ENCODE measurements at places on chromosomes 12 and 14.

GRCh38 chr12:113934060-113934814, 31.9 kb downstream of the RBM19 start:
- DNase-seq: no peak

DNA sequence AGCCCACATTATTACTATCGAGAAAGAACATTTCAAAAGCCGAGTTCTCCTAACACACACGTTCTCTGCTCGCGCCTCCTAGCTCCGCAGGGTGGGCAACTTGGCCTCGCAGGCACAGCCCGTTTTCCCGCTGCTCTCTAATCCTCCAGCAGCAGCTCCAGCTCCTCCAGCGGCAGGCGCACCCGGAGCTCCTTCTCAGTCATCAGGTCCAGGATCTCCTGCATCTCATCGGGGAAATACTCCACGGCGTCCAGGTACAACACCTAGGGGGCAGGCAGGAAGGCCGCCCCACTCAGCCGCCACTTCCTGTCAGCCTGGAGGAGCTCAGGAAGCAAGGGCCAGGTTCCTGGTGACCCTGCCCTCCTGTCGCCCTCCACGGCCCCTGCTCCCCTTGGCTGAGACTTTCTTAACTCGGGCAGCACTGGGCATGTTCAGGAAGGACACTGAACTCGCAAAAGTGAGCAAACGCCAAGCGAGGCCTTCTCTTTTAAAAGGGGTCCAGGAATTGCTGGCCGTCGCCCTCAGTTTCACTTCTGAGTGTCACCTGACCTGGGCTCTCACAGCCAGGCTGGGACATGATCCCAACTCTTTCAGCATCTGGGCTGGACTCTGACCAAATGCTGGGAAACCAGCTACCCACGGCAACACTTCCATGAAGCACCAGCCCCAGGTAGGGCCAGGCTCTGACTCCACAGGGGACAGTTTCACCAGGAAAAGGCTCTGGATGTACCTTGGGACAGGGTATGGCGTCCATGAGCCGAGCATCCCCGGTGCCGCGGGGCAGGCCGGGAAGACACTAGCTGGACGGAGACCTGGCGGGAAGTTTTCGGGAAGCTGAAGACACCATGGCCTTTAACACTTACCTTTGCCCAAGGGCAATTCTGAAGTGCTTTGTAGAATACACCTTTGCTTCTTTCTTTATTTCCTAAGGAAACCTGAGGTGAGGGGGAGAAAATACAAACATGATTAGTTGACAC, 22.1 kb downstream of the PSMC1 start:
- no peak for DNase-seq

DNA sequence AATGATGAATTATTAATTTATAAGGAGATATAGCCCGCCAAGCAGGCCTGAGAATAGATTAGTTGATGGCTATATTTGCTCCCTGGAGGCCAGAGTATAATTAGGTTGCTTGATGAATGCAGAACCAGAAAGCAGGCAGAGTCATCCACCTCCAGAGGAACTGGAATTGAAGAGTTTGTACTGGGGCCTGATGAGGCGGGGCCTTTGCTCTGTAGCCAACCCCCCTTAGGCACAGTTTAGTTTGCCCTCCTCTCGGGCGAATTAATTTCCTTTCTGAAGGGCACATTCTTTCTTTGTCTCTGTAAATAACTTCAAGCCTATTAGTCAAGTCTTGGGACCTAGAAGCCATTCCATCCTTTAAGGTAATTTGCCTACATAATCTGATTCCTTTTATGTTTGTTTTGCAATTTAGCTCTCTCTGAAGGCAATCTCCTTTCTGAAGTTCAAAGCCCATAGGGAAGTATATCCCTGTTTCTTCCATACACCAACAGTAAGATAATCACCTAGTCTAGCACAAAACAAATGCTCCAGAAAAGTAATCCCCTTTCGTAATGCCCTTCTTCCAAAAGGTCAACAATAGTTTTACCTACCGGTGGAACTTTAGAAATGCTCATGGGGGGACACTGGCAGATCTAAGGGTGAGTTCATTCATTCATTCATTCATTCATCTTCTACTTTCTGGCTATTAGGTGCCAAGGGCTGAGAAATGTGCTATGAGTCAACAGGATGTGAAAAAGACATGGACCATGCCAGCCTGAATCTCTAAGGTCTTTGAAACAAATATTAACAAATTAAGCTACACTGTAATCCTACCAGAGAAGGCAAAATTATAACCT, 84.8 kb upstream of the NUDT4 start:
- DNase-seq: no peak

GRCh38 chr12:3005736-3006135, 46.5 kb downstream of the TEAD4 start:
- DNase-seq: no peak

DNA sequence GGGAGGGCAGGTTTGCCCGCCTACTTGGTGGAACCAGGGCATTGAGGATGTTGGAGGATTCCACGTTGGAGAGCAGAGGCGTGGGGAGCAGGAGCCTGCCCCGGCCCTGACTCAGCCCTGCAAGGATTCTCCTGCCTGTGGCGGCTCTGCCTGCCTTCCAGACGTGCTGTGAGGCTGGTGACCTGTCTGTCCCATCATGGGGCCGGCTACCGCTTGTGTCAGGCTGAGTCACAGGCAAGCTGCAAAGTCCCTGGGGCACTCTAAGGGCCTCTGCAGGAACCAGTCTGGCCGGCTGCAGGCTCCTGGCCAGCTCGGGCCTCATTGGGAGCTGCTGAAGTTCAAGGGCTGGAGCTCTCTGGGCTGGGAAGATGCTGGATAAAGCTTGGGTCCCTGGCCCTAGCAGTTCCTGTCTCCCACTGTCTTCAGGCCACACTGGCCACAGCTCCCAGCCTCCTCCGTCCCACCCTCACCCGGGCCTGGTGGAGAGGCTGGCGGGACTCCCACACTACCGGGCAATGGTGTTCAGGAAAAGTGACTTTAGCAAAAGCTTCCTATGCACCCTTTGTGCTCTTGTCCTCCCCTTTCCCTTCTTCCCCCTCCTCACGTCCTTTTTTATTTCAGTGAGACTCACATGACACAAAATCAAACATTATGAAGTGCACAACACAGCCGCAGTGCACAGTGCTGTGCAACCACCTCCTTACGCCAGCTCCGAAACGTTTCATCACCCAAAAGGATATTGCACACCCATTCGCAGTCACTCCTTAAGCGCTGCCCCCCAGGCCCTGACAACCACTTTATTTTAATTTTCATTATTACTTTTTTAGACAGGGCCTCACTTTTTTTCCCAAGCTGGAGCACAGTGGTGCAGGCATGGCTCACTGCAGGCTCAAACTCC, 22.0 kb upstream of the ULK1 start:
- DNase-seq: no peak

DNA sequence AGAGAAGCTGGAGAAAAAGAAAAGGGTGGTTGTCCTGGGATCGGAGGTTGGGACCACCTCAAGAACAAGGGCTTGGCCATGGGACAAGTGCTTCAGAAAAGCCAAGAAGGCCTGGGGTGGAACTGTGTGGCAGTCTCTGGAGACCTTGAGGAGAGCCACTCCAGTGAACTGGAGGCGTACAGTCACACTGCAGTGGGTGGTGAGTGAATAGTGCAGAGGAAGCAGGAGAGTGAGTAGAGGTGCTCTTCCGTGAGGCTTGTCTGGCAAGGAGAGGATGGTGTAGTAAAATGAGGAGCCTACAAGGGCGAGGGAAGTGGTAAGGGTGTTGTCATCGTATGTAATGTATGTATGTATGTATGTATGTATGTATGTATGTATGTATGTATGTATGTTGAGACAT, 20.9 kb downstream of the RASSF3 start:
- no peak for DNase-seq

- no peak for DNase-seq
Observed at GRCh38 chr12:24212496-24212895, 263.0 kb upstream of the SOX5 start.

Measured in CD4-positive, alpha-beta T cell treated with Interleukin-6 at 100 ng/mL for 8 hours (primary cell).